ENCODE measurements at places on chromosomes 1 and 21.

- no peak for DNase-seq
Measured at GRCh38 chr1:94301186-94301585, 63.8 kb upstream of the ARHGAP29 start.

DNA sequence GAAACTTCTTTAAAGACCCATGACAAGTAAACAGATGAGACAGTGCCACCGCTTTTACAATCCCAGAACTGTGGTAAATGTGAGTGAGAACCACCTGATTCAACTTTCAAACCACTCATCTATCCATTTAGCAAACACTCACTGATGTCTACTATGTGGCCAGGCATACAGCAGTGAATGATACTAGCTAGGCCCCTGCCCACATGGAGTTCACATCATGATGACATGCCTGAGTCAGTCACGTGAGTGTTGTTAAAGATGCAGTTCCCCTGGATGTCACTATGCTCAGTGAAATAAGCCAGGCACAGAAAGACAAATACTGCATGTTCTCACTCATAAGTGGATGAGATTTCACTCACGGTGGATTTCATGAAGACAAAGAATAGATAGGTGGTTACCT, 28.4 kb downstream of the STX6 start:
- no peak for DNase-seq

- no peak for DNase-seq
Measured at GRCh38 chr1:114076308-114076707, 77.4 kb downstream of the SYT6 start.

- no peak for DNase-seq
Measured at GRCh38 chr1:170700842-170701615, 37.1 kb downstream of the PRRX1 start.

DNA sequence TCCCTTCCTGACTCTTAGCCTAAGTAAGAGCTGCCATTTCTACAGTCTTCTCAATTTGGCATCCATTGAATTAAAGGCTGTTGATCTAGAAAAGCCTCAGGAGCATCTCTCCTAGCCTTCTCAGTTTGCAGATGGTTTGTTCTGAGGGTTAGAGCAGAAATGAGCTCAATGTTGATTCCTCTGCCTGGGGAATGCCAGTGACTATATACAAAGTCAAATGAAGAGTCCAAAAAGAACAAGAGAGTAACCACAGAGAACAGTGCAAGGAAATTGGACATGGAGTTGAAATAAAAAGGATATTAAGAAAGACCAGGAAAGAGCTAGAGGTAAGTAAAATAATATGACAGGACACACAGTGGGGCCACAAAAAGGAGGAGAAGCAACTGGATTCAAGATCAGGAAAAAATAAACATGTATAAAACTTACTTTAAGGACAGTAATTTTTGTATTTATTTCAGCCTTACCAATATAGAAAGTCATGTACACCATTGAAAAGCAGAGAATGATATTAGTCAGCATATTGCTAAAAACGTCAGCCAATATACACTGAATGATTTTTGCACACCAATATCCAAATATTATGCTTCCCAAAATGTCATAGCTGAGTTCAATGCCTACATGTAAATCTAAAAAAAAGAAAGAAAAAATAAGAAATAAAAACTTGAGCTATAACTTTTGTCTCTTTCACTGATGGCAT, 21.3 kb downstream of the SLC9C2 start:
- no peak for DNase-seq

Measured in stimulated activated CD4-positive, alpha-beta T cell treated with anti-CD3 and anti-CD28 coated beads, Interleukin-15, amount 100 ng/mL, for 1 hour (primary cell).